ENCODE measurements at places on chromosomes 12 and 14.

GRCh38 chr12:14906114-14906513 is 20.5 kb upstream of the MGP start:
- DNase-seq, result no peak

DNA sequence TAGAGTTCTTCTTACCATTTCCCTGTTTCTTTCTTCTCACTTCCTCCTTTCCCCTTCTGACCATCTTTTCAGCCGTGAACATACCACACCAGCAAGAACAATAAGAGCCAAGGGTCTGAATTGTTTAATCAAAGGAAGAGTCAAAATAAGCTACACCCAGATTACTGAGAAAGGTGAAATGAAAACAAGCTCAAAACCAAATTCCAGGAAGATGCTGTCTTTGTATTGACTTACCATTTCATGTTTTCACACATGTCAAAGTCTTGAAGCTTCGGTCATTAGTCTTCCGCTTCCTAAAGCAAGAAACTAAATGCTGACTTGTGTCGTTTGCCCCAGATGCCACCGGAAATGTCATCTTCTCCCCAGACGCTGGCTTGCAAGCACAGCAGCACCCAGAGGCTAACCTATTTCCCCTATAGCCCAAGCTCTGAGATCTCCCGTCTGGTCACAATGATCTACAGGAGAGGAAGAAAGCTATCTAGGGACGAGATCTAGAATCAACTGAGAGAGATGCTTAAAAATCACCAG is 136.5 kb upstream of the AMIGO2 start:
- peak; percentile 77 for DNase-seq

- no peak for DNase-seq
These were observed 42.8 kb upstream of the VASH1 start for GRCh38 chr14:76718306-76719040.

DNA sequence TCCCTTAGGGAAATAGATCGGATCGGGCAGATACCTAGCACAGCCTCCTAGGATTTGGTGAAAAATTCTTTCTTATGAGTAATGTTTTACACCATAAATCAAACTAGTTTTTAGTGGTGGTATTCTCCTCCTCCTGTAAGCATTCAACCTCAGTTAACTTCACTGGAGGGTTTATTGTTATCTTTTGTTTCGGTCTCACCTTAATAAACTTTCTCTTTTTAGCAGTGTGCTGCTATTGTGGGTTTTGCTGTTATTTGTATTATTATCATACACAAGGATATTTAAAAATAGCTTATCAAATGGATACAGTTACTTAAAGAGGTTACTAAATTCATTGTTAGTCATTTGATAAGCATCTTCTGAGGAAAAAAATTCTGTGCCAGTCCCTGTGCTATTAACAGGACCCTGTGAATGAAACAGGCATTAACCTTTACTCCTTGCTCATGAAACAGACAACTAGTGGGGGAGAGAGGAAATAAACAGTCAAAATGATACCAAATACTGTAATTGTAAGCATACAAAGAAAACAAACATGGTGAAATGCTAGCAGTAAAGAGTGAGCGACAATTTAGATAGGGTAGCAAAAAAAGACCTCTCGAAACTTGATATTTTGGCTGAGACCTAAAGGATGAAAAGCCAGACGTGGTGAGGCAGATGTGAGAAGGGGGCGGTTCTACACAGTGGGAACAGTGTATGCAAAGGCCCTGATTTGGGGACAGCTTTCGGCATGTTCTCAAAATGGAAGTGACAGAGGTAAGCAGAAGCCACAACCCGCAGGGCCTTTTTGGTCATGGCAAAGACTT is 178.7 kb upstream of the SOX5 start:
- no peak for DNase-seq

All from NAMALWA (cell line).